HS-5 (cell line): ENCODE measurements at places on chromosomes 12 and 14.

GRCh38 chr14:23123419-23123818 lies 4.4 kb upstream of the CEBPE start:
- DNase-seq: no peak

- no peak for DNase-seq
These were observed 181.6 kb downstream of the MSRB3 start for GRCh38 chr12:65460063-65460462.

- DNase-seq: no peak
These were observed 16.7 kb downstream of the CHST11 start for GRCh38 chr12:104473374-104473983.

- DNase-seq: no peak
These were observed 12.3 kb downstream of the GDF11 start for GRCh38 chr12:55755246-55755645.

DNA sequence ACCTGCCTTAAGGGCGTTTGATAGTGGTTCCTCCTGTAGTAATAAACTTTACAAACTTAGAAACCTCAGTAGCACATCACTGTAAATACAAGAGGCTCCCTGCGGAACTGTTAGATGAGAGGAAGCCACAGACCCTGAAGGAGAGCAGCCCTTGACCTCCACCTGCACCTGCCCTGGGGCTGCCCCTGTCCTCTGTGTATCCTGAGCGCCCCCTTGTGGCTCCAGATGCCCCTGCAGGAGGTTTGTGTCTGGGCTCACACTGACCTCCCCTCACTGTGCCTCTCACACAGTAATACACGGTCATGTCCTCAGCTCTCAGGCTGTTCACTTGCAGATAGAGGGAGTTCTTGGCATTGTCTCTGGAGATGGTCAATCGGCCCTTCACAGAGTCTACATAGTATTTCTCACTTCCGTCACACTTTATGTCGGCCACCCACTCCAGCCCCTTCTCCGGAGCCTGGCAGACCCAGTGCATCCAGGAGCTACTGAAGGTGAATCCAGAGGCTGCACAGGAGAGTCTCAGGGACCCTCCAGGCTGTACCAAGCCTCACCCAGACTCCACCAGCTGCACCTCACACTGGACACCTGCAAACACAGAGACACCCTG lies 1059.8 kb downstream of the TMEM121 start:
- DNase-seq: no peak

DNA sequence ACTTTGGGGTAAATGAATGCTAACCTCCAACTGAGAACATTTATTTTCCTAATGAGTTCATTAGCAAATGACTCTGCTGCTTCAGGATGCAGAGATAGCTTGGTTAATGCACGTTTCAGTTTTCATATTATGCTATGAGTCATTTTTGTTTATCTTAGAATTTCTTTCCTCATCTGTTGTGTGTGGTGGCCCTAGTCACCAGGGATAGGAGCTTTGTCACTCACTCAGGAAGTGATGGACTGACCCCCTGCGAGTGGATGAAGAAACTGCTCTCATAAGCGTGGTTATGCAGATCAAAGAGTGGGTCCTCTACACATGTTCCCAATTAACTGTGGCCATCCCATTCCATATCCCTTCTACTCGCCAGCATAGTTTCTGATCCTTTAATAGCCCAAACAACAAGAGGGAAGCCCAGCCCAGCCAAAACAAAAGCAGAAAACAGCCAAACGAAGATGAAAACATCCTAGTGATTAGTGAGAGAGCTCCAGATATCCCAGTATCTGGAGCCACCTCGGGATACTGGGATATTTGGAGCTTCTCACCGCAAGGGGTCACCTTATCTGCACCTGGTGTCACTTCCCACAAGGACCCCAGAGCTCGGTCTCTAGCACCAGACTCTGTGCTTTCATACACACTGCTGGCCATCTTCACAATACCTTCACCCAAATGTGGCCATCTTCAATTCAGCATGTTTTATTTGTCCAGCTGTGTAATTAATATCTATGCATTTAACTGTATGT lies 8.6 kb downstream of the TC2N start:
- DNase-seq: peak; percentile 23

DNA sequence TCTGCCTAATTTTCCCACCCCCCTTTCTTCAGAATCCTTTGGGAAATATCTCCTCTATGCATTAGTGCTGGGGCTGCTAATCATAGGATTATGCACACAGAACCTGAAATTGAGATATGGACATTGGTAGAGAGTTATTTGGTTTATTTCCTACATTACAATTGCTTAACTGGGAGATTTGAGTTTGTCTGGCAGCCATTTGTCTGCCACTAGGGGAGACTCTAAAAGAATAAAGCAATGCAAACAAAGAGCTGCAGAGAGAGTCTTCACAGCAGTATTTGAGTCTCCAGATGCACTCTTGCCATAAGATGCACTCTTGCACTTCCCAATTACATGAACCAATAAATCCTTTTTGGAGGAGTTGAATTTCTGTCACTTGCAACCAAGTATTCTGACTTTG lies 12.0 kb upstream of the PCNX4 start:
- no peak for DNase-seq

DNA sequence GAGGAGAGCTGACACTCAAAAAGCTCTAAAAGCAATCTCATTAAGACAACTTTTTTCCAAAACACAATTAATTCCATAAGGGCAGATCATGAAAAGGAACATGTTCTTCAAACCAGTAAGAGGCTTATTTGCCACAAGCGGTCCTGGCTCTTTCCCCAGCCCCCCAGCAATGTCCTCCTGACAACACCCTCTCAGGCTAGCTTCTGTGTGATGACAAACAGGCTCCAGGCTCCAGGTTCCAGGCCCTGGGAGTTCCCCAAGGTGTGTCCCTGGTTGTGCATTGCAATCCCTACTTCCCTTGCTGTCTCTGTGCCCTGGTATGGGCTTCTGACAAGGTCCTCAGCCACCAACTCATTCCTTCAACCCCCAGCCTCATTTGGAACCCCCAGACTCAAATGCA lies 8.9 kb downstream of the HVCN1 start:
- no peak for DNase-seq

DNA sequence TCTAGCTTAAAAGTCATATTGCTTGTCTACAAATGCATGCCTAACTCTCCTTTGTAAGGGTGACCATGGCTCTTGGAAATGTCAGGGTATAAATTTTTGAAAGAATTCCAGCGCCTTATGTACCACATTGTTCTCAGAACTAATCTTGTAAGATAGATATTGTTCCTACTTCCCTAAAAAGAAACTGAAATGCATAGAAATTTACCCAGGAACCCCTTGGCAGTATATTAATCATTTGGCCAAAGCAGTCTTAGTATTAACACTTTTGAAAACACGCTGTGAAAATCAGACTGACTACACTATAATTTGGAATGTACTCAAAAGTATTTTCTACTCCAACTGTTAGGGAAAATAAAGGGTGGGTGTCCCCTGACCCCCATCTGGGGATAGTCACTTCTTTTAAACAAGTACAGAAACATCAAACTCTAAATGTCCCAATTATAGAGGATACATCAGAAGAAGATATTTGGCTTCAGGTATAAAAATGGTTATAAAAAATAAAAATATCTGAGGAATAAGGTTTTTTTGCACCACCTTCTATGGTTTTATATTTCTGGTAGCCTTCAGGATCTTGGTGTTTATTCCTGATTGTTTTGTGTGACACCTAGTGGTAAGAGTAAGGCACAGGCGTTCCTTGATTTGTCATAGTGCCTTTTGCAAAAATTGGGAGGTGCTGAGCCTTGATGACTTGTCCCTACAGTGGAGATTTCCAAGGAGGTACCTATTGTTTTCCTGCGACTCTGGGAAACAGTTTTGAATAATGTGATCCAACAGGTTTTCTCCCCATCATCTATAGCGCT lies 2.2 kb upstream of the NFKBIA start:
- peak; percentile 39 for DNase-seq

GRCh38 chr12:13167226-13167625 lies 29.3 kb upstream of the EMP1 start:
- DNase-seq: no peak

GRCh38 chr12:60101715-60102114 lies 505.9 kb downstream of the SLC16A7 start:
- peak; percentile 64 for DNase-seq

GRCh38 chr14:36320897-36321381 lies 502 bp upstream of the MBIP start:
- no peak for DNase-seq

DNA sequence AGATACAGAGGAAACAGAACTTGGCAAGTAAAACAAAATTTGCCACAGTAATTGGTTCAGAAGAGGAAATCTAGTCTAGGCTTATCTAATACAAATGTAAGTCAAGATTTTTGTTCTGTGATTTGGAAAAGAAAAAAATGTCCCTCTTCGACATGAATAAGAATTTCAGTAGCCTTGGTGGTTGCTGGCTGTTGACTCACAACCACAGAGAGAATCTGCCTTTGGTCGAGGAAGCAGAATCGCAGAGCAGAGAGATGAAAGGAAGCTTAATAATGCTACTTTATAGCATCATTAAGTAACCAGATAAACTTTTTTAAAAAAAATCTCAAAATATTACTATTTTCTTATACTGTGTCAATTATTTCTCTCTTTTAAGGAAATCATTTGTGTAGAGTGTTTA lies 1096.6 kb downstream of the FLRT2 start:
- DNase-seq: no peak

DNA sequence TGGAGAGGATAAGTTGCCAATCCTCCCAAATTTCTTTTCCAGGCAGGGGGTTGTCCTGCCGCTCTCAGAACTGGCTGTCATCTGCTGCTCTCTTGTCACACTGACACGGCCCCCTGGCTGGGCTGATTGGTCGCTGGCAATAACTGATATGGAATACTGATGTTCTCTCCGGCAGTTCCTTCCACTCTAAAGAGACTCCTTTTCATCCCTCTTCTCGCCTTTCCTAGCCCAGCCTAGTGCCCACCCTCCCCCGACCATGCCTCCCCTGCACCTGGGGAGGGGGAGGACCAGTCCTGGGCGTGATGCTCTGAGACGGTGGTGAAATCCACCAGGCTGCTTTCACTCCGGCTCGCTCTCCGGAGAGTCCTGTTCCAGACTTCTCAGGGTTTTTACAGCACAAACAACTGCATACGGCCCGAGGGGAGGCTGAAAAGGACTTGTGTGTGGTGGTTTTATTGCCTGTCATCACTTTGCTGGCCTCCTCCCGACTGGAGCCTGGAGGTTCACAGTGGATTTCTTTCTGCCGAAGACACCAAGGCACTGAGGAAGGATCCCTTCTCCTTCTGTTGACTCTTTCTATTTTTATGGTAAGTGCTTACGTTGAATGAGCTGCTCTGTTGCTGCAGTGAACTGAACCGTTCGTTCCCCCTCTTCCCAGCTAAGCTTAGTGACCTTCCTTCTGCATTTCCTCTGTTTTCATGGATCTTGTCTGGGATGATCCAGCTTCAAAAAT lies at the start of gene ANO4:
Gene ANO4 (plus strand): TSS at position 336 of the 733 bp plus-strand sequence. CDS start 107,010 bp downstream, outside the sequence.
- no peak for DNase-seq

DNA sequence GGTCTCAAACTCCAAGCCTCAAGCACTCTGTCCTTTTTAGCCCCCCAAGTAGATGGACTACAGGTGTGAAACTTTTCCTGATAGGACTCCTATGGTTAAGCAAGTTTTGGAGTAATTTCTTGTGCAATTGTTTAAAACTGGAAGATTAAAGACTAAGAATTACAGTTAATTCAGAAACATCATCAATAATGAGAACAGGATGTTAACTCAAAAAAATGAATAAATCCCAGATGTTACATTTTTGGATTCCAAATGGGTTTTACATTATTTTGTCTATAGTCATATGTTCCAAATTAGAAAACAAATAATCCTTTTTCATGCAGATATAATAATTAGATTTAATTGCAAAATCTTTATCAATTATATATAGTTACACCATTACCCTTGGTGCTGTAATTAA lies 24.4 kb upstream of the KITLG start:
- DNase-seq: no peak

DNA sequence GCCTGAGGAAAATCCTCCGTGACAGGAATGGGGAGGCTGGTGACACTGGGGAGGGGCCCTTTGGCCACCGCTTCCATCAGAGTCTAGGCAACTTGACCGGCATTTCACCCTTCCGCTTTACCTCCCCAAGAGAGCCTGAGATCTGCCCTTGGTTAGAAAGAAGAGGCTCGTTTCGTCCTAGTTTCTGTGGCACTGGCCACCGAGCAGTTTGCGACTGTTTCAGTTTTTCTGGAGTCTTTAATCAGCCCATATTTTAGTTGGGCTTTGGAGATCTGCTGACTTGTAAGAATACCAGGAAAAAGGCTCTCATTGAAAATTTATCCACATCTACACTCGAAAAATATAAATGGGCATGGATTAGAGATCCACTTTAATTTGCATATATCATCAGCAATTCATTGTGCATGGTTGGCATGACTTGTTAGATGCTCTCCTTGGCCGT lies 414 bp upstream of the ANKS1B start:
- DNase-seq: no peak

DNA sequence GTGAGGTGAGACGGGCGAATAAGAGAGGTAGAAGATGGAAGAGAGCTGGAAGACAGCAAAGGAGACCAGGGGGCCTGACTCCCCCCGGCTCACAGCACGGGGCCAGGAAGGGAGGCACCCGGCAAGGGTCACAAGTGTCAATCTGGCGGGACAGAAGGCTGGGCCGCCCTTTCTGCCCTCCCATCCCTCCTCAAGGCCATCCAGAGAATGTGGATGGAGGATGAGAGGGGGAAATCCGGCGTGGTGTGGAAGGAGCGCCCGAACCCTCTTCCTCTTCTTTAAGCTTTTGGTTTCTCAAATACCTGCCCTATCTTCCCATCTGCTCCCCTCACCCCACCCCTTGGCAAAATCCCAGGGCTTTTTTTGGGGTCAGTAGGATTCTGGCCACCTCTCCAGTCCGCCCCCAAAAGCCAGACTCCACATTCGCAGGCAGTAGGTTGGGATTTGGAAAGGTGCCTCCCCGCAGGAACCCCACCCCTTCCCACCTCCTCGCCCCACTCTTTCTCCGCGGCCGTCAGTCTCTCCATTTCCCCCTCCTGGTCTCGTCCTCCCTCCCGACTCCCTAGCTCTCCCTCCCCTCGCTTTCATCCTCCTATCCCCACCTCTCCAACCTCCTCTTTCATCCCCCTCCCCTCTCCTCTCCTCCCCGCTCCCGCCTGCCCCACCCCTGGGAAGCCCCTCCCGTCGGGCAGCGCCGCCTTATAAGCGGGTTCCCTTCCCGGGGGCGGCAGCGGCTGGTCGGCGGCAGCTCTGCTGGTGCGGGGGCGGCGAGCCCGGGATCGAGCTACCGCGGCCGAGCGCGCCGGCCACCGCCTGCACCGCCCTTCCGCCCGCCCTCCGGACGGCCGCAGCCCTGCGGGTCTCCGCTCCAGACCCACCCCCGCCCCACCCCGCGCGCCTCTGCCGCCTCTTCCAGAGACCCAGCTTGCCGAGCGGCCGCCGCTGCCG lies at the start of gene PTMS:
Gene PTMS (plus strand): TSS at position 730 of the 948 bp plus-strand sequence. CDS start 343 bp downstream, outside the sequence.
- peak; percentile 69 for DNase-seq

DNA sequence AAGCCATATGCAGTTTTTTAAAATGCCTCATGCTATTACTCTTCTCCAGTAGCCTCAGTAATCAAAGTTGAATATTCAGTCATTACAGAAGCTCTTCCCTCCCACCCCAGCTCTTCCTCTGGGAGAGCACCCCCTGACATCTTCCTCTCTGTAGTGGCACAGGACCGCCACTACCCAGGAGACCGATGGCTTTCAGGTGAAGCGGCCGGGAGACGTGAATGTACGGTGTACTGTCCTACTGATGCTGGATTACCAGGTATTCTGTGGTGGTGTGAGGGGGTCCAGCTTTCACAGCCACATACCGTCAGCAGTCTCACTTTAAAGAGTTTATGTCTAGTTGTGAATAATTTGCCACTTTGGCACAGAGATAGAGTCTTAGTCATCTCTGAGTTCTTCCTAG lies 4.6 kb downstream of the SMARCD1 start:
- DNase-seq: no peak

GRCh38 chr14:57970594-57970993 lies 104.7 kb upstream of the SLC35F4 start:
- no peak for DNase-seq
